ENCODE measurements at places on chromosomes 16 and 17.

- DNase-seq: no peak
These were observed 3.6 kb downstream of the CLEC19A start for GRCh38 chr16:19288872-19289799.

DNA sequence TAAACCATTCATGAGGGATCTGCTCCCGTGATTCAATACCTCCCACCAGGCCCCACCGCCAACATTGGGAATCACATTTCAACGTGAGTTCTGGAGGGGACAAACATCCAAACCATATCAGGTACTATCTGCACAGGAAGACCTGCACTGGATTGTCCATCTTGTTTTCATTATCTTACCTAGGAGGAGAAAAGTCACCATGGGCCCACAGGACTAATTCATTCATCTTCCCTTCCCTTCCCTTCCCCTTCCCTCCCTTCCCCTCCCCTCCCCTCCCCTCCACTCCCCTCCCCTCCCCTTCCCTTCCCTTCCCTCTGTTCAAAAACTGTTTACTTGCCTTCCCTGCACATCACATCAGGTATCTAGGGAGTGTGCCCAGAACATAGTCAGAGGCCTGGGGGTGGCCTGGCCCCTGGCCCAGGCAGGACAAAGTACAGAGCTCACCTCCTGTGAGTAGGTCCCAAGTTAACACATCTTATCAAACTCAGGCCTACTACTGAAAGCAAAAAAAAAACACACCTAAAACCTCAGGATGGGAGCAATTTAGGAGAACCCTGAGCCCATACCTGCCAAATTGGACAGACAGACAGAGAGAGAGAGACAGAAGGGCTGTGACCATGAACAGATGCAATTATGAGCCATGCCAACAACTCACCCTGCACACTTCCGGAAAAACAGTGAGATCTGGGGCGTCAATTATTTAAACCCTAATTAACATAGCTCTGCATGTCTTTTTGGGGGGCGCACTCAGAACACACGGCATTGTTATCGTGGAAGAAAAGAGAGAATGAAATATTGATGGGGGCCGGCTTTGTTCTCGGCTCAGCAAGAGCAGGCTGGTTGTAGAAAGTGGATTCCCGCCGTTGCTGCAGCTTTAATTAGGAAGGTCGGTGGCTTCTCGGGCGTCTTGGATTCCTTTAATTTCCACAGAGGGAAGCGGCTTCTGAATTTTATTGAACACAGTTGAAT lies 151.2 kb downstream of the IRX5 start:
- no peak for DNase-seq

- peak; percentile 56 for DNase-seq
These were observed 1.2 kb downstream of the CDT1 start for GRCh38 chr16:88804552-88805339.

DNA sequence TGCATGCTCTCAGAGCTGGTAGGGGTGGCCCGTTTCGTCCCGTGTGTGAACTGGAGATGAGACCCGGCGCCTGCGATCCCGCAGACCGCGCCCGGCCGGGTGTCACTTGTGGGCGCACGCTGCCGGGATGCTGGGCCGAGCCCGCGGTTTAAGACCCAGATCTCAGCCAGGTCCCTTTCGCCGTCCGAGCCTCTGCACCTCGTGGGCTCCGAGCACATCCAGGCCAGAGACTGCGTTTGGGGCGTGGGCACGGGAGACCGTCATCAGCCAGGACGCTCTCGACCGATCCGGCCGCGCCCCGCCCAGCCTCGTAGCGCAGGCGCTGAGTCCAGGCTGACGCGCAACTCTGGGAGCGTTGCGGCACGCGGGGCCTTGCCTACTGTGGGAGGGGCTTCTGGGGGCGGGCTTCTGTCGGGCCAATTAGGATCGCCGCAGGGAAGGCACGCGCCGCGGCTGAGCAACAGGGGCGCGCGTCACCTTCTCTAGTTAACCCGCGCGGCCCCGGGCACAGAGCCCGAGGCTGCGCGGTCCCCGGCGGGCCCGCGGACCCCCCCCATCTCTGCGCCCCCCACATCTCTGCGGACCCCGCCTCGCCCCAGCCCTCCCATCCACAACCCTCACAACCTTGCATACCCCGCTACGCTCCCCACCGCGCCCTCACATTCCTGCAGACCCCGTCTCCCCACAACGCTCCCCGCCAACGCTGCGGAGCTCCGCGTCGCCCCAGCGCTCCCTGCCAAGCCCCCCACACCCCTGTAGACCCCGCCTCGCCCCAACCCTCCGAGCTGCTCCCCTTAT lies 687 bp upstream of the CEMP1 start:
- DNase-seq: peak; percentile 98

- no peak for DNase-seq
These were observed 2.0 kb downstream of the CDH3 start for GRCh38 chr16:68646953-68647659.

- DNase-seq: no peak
These were observed 43.1 kb upstream of the GSG1L start for GRCh38 chr16:28106467-28107215.

DNA sequence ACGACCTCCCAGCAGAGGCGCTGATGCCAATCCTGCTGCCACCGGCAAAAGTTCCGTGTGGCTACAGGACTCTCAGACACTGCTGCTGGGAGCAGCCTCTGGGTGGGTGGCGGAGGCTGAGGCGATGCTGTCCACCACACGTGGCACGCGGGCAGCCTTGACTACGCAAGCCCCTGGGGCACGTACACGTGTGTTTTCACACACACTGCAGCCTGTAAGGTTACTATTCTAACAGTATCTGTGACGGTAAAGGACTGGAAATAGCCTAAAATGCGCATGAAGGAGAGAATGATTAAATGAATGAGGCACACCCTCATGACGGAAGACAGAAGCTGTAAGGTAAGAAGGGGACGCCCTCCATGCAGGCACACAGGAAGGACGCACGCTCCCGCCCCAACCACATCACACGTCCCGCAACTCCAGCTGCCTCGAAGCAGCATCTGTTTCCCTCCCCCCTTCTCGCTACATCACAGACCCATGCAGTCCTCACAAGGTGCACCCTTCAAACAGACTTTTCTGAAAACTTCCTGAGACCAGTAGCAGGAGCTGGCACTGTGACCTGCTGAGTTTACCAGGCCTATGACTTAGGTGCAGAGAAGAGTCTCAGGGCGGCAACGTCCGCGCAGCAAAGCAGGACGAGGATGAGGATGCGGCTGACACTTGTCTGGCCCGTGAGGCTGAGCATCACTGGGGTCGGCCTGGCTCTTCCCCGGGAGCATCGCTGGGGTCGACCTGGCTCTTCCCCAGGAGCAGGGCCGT lies 28.7 kb upstream of the FASN start:
- DNase-seq: peak; percentile 57

GRCh38 chr16:72271699-72272240 lies 99.8 kb upstream of the PMFBP1 start:
- DNase-seq: no peak

- no peak for DNase-seq
These were observed 64.5 kb upstream of the SEC14L1 start for GRCh38 chr17:77076124-77076830.

- DNase-seq: no peak
These were observed 29.9 kb downstream of the CIBAR2 start for GRCh38 chr16:85082173-85083050.

DNA sequence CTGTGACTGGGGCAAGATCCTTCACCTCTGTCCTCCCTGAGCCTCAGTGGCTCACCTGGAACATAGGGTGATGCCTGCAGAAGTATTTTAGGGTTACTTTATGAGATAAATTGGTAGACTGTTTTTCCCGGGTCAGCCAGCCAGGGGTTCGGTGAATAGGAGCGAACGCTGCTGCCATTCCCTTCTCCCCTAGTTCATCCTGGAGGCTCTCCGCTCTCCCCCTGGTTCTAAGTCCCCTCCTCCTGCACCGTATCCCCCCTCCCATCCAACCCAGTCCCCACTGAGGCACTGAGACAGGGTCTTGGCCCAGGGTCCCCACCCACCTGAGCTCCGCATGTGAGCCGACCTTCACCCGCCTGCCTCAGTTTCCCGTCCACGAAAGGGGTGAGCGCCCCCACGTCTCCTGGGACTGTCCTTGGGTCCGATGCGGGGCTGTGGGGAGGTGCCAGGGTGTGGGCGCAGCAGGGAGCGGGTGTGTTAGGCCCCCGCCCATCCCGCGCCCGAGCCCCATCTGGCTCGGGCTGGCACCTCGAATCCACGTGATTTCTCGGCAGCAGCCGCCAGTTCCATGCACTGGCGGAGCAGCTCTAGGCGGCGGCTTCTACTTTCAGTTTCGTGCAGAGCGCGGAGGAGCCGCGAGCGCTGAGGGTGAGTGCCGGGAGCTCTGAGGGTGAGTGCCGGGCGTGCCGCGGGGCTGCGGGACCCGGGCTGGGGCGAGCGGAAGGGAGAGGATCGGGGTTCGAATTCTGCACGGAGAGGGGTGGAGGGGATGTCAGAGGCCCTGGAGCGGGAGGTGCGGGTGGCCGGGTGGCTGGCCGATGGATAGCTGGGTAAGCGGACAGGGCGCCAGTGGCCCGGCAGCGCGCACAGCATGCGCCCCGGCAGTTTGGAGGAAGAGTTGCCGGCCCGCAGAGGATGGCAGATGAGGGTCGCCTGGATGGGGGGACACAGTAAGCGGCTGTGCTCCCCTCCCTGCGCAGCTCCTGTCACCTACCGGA lies at the start of gene NLRC5:
TSS of gene NLRC5 (plus strand) at position 610 of the 998 bp plus-strand sequence. CDS start 31,156 bp downstream, outside the sequence.
- DNase-seq: peak; percentile 91

DNA sequence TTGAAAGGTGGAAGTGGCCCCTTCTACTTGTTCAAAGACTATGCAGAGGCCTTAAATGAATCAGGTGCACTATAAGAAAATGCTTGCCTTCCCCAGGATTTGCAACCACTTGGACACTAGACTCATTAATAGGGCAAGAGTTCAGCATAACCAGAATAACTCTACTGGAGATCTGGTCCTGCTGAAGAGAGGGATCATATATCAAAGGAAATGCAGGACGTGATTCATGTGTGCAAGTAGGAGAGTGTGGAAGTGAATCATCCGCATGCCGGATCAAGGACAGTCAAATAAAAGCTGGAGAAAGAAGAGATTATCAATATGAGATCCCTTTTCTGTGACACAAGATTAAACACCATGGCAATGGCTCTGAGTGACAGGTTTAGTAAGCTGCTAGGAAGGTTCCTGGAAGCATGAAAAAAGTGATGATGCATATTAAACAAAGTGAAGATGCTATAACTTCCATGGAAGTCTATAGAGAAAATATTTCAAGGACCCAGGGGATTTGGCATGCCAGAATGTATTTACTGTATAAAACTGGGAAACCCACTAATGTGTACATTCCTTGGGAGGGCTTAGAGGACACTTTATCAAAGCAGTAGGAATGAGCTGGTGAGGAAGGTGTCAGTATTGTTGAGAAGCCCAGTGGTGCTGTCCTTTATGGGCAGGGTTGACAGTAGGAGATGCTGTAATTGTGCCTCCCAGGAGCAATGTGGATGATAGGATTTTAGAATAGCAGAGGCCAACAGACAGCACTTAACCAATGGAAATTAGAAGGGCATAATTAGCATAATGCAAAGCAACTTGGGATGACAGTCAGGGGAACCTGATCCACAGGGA lies 133.1 kb downstream of the ABCA8 start:
- DNase-seq: no peak

- DNase-seq: no peak
These were observed 32.1 kb upstream of the ZNF750 start for GRCh38 chr17:82871776-82872561.

DNA sequence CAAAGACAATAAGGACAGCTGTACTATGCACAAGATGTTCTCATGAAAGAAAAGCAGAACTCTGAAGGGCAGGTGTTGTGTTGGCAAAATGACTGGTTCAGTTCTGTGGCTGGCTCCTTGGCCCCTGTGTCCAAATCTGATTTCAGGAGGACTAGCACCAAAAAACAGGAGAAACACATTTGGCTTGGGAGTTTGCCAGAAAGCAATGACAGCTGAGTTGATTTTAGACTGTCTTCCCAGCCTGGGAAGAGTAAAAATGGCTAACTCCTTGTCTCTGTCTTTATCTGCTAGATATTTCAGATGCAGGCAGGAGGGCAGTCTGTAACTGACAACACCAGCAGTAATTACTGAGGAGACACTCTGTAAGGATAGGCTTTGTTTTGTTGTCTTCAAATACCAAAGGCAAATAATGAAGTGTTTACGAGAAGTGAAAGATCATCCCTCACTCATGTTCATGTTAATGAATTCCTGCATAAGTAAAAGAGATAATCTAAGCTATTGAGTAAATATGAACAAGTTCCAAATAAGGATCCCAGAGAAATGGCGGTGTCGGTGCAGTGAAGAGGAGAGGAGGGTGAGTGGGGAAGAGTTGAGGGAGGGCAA lies 989.0 kb downstream of the CDH11 start:
- no peak for DNase-seq

- no peak for DNase-seq
These were observed 95.0 kb downstream of the ADCY9 start for GRCh38 chr16:4021070-4021779.

GRCh38 chr16:56029026-56029425 lies 153.9 kb upstream of the CES5A start:
- DNase-seq: no peak

DNA sequence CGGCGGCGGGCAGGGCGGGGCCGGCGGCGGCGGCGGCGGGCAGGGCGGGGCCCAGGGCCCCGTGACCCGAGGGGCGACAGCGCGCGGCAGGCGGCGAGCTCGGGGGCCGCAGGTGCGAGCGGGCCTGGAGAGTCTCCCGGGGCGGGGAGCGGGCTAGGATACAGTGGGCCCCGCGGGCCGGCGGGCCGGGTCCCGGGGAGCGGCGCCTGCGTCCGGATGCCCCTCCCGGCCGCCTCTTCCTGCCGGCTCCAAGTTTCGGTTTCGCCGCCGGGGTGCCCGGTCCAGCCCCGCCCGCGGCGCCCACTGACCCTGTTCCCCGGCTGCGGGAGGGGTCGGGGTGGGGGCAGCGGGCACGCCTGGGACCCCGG lies at the start of gene RNF213:
TSS of gene RNF213 (plus strand) at position 62 of the 368 bp plus-strand sequence. CDS start 2,830 bp downstream, outside the sequence.
- DNase-seq: peak; percentile 50

DNA sequence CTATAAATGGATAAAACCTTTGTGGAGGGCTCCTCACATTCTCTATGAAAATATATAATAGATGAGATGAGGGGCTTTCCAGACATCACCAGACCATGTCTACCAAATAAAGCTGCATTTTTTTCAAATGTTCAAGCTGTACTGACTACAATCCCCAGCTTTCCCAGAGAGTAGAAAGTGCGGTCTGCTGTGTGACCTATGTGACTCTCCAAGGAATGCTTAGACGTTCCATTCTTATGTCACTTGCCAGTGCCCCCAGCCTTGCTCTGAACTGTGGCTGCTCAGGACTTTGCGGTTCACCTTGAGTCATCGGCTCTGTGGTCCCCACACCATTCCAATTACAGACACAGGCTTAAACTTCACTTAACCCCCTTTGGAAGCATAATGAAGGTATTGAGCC lies 47.8 kb upstream of the SCNN1B start:
- peak; percentile 3 for DNase-seq

- no peak for DNase-seq
These were observed 23.8 kb downstream of the CLTC start for GRCh38 chr17:59643159-59644140.

GRCh38 chr16:89094252-89094879 lies 714 bp downstream of the ACSF3 start:
- DNase-seq: peak; percentile 44

GRCh38 chr16:11610580-11610979 lies 23.9 kb upstream of the LITAF start:
- DNase-seq: no peak
